ENCODE measurements at places on chromosomes 1 and 21.

DNA sequence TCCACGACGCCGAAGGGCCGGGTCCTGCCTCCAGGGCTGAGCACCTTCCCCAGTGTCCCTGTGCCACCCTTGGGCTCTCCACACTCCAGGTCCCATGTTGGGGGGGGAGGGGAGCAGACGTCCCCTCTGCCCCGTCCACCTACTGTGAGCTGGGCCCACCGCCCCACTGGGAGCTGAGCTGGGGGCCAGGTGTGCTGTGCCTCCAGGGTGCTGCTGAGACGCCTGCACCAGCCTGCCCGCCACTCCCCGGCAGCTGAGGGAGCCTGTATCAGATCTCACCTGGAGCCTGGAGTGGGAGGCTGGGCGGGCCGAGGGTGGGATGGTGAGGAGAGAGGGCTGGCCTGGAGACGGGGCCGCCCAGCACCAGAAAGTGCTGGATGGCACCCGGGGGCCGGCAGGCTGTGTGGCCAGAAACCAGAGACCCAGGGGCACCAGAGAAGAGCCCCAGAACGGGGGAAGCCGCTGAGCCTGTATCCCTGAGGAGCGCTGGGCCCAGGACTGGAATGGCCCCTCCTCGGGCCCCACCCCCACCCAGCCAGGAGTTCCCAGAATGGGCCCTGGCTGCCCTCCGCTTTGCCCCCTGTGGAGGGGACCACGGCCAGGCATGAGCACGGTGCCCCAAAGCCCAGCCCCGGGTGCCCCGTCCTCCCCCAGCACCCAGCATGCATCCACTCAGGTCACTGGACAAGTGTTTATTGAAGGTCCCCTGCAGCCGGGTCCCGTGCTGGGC lies 3.4 kb downstream of the TNFRSF18 start:
- DNase-seq: no peak

DNA sequence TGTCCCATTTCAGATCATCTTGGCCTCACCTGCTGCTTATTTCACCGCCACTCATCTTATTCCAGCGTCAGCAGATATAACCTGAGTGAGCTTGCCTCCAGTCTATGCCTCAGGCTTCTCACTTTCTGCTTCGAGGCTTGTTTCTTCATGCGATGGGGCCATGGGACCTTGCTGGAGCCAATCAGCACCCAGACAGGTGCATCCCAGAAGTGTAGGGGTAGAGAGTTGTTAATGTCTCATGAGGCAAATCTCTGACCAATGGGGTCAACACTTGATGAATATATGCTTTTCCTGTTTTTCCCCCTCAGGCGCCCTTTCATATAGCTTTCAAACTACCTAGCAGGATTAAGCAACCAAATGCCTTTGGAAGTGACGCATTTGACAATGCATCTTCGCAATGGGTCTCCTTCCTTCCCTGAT lies 935 bp upstream of the YIPF1 start:
- DNase-seq: no peak

DNA sequence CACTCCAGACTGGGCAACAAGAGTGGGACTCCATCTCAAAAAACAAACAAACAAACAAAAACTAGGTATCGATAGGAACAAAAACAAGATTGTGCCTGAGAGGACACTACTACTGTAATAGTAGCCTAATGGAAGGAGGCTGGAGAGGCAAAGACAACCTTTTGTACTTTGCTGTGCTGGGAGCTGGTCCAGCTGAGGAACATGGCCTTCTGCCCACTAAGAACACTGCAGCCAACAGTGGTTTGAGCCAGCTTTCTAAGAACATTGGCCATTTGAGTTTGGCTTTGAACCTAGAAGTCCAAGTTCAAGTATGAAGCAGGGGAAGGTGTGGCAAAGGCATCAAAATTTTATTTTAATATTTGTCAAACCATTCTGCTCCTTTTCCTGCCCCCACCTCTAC lies 22.7 kb upstream of the RGS8 start:
- DNase-seq: no peak

DNA sequence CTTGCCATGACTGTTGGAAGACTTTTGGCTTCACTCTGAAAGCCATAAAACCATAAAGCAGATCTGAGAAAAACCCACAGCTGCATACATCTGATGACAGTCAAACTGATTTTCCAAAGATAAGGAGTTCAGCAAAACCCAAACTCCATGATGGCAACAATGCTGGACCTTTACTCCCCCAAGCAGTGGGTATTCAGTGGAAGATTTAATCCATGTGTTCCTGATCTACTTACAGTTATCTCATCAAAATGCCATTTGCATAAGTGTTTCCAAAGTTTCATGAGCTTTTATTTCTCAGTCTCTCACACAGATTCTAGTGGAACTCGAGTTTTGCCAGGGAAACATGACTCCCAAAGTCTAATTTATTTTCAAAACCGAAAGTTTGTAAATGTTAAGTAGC lies 184.9 kb downstream of the ZC3H11B start:
- DNase-seq: no peak

DNA sequence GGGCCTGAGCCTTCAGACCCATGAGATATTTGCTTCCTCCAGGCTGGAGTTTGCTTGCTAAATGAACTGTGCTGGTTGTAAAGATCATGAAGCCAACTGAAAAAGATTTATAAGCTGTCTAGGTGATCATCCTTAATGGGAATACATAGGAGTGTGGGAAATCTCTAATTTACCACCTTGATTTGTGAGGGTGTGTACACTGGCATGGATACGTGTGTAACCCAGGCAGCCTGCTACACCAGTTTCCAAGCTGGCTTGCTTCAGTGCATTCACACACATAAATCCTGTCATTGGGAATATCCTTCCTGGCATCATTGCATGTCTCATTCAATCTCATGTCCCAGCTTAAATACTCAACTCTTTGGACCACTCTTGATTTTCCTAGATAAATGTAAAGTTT lies 57.6 kb upstream of the GNG12 start:
- no peak for DNase-seq

DNA sequence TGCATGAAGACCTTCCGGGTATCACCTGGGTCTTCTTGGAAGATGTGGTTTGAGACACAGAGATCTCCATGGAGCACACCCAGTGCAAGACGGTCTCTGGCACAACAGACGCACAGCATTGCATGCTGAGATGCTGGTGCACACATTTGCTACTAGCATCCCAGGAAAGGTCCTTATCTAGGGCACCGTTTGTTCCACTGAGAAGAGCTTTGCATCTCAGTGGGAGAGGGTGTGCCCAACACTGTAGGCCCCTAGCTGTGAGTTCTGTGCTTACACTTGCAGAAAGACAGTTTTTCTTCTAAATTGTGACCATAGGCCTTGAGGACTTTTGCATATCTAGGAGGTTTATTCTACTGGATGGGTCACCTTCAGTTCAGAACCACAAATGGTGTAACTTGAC lies 554.1 kb downstream of the MATN1 start:
- no peak for DNase-seq

DNA sequence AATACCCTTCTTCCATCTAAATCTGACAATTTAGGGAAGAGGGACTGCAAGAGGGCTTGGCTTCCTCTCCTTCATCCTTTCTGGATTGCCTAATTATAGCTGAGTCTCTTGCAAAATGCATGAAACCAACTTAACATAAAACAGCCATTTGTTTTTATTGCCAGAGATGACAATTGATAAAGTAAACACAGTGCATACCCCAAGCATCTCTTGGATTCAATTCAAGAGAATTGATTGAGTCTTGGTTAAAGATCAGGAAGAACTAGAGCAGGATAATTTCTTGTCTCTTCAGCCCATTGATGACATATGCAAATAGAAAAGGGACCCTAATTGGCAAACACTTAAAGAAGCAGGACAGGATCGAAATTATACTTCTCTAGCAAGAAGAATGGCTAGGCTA lies 617.1 kb upstream of the PTBP2 start:
- DNase-seq: no peak

DNA sequence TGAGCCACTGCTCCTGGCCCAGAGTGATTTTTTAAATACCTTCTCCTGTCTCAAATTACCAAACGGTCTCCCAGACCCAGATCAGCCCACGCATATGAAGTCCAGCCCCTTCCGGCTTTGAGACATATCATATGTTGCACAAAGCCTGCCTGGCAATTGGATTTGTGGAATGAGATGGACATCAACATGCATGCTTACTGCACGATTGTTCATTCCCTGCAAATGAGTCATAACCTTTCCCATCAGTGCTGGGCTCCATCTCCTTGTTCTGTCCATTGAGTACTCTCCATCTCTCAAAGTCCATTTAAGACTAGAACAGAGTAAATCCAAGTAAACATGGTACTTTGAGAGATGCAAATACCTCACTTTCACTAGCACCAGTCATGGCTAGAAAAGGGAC lies 612.2 kb upstream of the USP24 start:
- DNase-seq: no peak

DNA sequence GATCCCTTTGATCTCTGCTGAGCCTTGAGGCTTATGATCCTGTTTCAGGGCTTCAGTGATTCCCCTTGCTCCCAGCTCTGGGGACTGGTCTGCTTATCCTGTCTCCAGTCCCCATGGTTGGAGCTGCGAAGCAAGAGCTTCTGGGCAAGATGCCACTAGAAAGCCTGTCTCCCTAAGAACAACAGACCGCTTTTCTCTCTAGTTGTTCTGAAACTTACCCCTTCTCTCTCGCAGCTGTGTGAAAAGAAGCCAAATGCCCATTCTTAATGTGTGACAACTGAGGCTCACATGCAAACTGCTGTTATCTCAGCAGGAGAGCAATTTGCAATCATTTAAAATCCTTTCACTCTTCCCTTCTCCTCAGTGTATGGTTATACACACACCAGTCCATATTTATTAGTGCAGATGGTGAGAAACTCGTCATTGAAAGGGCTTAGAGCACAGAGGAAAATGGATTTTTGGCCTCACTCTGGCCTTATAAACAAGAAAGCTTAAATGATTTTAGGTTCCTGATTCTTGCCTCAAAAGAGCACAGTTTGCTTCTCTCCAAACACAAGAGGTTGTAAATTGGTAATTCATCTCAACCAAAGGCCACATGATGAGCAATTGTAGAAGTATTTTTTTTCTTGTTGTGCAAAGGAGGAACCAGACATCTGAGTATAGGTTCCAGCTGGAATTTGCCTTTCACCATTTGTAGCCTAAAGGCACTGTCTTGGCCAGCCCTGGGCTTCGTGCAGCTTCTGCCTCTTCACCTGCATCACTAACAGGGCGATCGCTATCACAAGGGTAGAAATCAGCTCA lies 179.2 kb upstream of the LMO4 start:
- no peak for DNase-seq

All from pulmonary artery endothelial cell (primary cell).